ENCODE measurements at places on chromosomes 7 and 10.

DNA sequence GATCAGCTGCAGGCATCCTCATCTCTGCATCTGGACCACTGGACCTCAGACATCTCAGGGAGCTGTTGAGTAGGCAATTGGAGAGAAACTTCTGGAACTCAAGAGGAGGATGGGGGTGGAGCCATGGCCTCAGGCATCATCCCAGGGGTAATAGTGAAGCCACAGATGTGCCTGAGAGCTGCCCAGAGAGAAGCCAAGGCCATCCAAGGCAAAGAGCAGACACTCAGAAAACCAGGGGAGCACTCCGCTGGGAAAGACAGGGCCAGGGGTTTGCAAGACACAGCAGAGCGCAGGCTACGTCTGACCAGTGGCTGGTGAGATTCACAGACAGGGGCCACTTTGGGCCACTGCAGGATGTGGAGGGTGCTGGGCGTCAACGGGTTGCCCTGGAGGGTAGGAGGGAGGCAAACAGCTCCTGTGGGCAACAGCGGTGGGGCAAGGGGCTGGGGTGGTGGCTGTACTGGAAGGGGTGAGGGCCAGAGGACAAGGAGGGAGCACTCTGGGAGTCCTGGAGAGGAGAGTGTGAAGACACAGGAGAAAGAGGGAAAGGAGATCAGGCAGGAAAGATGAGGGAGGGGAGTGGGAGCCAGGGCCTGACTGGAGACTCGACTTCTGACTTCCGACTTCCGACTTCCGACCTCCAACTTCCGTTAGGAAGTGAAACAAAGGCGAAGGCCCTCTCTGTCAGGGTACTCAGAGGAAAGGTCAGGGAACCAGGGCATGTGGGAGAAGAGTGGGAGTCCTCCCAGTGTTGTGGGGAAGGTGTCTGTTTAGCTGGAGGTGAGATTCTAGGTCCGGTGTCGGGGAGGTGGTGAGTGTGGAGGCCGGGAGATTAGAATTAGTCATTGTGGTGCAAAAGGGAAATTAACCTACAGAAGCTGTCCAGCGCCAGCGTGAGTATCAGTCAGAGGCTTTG is 69.7 kb upstream of the ANTXRL start:
- no peak for DNase-seq

DNA sequence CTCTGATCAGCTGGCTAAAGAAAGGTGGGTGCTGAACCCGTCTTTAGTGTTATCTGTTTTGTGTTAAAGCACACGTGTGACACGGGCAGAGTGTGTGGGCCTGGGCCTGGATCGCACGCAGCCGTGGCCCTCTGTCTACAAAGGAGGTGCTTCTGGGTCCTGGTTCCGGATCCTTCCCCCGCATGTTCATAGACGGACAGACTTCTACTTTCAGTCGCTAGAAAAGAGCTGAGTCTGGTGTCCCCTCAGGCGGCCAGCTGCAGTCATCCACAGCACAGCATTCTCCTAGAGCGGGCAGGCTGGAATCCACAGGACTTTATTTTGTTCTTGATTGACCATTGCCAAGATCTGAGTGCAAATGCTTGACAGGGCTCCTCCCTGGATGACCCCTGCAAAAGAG is 134.4 kb downstream of the DLG5 start:
- DNase-seq, result no peak

GRCh38 chr10:49382226-49382625 is 13.7 kb downstream of the DRGX start:
- DNase-seq, result no peak

DNA sequence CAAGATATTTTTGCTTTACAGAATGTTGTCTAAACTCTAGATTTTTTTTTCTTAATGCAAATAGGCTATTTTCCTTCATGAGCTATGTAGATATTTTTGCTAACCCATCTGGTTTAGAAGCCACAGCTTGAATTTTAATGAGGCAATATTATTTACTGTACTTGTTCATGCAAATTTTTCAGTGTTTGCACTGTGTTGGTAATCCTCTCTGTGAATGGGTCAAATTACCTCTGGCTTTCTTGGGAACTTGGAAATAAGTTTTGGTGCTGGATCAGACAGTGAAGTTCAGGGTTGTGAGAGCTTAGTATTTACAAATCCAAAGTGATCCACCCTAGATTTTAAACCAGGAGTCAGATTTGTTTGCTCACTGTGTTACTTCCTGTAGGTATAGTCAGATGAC is 686.9 kb downstream of the NXPH1 start:
- no peak for DNase-seq

- no peak for DNase-seq
Observed at GRCh38 chr7:35389636-35390035, 135.7 kb upstream of the TBX20 start.

GRCh38 chr10:57798830-57799229 is 468.9 kb downstream of the IPMK start:
- no peak for DNase-seq

DNA sequence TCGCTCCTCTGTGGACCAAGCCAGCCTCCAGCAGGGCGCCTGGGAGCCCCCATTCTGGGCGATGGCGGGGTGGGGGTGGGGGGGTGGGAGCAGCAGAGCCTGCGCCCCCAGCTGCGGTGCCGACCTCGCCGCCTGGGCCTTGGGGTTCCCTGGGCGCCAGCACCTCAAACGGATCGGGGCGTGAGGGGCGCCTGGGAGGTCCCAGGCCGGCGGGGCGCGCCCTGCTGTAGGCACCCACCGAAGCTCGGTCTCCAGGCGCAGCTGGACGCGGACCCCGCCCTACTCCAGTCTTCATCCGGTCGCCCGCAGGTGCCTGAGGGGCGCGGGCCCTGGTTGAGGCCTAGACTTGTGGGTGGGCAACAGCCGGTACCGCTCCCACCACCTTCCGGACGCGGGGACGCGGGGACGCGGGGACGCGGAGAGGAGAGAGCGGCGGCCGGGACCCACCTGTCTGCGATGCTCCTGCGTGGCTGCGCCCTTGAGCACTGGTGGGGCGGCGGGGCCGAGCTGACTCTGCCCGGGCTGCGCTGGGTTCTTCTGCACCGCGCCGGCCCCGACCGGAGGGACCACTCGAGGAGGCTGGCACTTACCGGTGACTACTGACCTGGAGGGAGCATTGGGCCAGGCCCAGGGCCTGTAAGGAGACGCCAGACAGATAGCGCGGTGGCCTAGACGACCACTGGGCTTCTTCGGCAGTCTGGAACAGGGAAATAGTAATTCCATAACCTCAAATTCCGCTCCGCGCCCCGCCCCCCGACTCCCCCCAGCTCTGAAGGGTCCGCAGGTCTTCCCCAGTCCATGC is 5.5 kb upstream of the KCP start:
- DNase-seq, result no peak

GRCh38 chr10:62473241-62473640 is 99.1 kb downstream of the ZNF365 start:
- no peak for DNase-seq

DNA sequence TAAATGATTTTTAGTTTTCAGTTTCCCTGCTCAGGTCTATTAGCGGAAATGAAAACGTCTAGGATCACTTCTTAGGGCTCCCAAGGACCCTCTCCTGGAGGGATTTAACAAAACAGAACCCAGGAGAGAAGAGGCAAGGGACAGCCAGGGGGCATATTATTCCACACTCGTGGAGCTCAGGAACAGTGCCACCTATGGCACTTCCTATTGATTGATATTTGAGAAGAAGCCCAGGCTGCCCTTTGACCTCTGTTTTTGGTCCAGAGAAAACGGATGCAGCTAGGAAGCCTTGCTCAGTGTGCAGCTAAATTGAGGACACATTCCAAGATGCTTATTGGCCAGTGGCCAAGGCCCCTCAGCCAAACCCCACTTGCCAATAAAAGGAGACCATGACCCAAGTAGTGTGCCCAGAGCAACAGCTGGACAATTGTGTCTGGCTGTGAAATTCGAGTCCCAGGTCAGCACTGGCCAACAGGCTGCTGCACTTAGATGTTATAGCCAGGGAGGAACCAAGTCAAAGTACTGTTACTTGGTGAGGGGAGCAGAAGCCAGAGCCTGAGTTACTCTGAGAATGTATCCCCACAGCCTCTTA is 24.0 kb upstream of the GPNMB start:
- DNase-seq, result no peak

- no peak for DNase-seq
Observed at GRCh38 chr7:26187380-26188205, 13.0 kb downstream of the HNRNPA2B1 start.

DNA sequence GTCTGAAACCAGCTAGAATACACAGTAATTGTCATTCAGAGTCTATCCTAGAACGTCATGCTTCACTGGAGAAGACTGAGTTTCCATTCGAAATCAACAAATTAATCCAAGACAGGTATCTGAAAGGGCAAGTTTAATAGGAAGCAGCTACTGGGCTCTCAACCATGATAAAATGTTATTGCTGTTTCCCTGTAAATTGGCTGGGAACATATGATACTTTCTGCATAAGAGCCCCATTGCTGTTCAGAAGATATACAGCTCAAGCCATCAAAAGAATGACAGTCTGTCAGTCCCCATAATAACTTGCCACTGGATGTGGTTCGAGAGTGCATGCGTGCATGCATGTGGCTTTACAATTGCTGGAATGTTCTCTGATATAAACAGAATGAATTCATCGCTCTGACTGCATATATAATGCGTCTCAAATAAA is 129.0 kb downstream of the HIBADH start:
- no peak for DNase-seq

Measured in fibroblast of skin of left biceps (primary cell).